ENCODE measurements at places on chromosomes 11 and 22. TPM values are rescaled to one million over a fixed set of nuclear protein-coding genes. Genes with fewer than 3 reads are reported as not detected.
A peak's percentile ranks its signal among the peaks of the same experiment; 100 is the strongest.

DNA sequence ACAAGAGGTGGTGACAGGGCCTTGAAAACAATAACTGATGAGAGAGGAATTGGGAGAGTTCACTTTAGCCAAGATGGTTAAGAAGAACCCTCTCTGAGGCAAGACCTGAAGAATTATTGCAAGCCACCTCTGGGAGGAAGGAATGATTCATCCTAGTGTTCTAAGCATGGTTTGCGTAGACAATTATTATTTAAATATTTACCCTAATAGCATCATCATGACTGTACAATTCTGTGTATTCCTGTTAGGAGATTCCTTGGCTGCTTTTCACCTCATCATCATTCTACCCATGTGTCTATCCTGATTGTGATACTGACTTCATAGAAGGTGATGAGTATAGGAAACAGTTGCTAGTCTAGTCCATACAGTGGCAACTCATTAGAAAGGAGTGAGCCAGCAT lies 264.4 kb downstream of the DDX10 start:
- no peak for DNase-seq

- DNase-seq, result peak; percentile 85
Measured at GRCh38 chr11:124644426-124645280, 22.0 kb downstream of the TBRG1 start.

DNA sequence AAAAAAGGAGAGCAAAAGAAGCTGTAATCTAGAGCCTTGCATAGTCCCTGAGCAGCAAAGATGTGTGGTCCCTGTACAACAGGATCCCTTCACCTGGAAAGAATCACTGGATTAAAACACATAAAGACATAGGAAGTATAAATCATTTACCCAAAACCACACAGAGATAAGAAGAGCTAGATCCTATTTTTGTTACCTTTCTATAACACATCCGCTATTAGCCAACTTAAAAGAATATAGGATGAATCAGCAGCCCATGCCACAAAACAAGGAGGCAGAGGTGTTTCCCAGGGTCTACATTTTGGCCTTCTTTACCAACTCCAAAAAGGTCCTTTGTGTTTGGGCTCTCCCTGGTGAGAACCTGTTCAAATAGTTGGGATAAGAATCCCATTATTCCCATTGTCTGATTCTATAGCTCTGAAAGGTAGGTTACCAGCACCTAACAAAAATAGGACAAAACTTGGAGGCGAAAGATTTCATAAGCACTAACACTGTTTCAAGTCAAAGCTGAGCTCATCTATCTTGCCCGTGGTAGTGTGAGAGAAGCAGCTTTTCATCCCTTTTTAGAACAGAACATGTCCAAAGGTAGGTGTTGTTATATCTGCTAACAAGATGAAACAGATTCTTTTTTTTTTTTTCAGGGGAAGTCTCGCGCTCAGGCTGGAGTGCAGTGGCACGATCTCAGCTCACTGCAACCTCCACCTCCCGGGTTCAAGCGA lies 26.8 kb downstream of the PAK1 start:
- no peak for DNase-seq

- DNase-seq, result no peak
Measured at GRCh38 chr11:74471668-74472429, 4.5 kb upstream of the KCNE3 start.

SCGB1A1 gene
- not detected for total RNA-seq

All from neural progenitor cell (in vitro differentiated cells).